ENCODE measurements at places on chromosomes 13 and 19. TPM values are rescaled to one million over a fixed set of nuclear protein-coding genes. Genes with fewer than 3 reads are reported as not detected.

IRGC gene
- total RNA-seq, result not detected

SPACA4 gene
- total RNA-seq, result not detected

CYP4F22 gene
- total RNA-seq, result 0.28 TPM

DNA sequence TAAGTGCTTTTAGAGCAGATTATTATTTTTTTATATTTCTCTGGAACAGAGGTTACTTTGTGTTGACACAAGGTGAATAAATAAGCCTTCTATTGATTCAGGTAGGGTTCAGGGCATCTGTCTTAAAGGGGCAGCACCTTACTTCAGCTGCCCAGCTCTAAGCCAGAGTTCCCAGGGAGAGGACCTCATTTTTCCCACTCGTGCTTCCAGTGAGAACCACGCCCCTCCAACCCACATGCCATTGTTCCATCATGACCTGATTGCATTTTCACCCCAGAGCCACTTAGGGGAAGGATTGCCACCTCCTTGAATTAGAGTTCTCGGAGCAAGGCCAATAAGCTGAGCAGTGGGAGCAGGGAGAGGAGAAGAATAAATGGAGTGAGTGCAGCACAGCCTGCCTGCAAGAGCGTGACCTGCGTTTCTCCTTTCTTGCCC, 104.3 kb upstream of the FRY start:
- no peak for DNase-seq

- no peak for DNase-seq
Observed at GRCh38 chr19:1746401-1747284, 6.7 kb upstream of the ONECUT3 start.

DNA sequence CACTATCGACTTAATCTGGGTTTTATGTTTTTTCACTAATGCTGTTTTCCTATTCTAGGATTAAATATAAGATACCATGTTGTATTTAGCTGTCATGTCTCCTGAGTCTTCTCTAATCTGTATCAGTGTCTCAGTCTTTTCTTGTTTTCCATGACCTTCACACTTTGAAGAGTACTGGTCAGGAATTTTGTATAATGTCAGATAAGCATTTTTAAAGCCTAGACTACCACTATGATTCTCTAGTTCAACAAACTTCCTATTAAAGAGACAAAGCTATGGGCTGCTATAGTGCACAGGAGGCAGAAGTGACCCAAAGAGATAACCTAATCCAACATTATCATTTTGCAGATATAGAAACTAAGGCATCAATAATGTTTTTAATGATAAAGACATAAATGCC, 63.0 kb upstream of the ZDHHC20 start:
- no peak for DNase-seq

DNA sequence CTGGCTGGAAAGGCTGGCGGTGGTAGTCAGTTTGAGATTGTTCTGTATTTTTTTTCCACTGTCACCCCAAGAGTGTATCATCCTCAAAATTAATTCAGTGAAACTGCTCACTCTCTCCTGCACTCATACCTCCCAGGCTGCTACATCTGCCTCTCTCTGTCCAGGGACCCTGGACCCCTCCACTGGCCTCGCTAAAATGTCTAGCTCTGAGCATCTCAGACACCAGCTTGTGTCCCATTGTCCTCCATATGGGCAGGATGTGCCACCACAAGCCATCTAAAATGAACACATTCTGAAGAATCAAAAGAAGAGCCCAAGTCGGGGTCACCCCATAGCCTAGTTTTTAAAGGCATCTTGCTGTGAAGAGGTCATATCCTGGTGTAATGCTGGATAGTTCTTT, 345.5 kb upstream of the TSHZ3 start:
- no peak for DNase-seq

GRCh38 chr19:51323481-51324166, 12.2 kb downstream of the IGLON5 start:
- no peak for DNase-seq

DNA sequence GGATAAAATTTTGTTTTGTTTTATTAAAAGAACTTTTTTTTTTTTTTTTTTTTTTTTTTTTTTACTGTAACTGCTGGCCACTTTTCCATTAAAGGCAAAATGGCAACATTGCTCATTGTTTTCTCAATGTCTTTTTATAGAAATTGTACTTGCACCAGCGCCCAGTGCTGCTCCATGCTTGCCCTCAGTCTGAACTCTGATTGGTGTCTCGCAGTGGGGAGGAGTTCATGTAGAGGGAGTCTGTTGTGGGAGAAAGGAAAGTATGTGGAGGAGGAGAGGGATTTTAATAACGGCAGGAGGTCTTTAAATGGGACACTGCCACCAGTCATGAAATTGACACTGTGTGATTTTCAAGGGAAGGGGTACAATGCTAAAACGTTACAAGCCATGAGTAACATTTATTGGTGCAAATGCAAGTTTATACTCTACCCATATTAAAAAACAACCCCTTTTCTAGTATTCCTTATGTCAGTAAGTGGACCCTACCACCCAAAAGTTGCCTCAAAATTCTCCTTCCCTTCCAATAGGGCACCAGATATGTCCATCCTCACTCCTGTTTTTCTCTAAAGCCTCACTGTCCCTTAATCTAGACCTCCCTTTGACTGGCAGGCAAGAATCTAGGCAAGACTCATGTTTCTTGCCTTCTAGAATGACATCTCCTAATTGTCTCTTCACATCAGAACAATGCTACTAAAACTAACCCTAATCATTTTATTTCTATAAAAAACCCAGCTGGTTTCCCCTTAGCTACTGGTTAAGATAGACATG, 3.2 kb downstream of the RASL11A start:
- DNase-seq, result no peak

- no peak for DNase-seq
Observed at GRCh38 chr19:19010551-19010950, 22.8 kb downstream of the SUGP2 start.

Measured in CD4-positive, alpha-beta T cell (primary cell).